ENCODE measurements at places on chromosomes 5 and 9.

DNA sequence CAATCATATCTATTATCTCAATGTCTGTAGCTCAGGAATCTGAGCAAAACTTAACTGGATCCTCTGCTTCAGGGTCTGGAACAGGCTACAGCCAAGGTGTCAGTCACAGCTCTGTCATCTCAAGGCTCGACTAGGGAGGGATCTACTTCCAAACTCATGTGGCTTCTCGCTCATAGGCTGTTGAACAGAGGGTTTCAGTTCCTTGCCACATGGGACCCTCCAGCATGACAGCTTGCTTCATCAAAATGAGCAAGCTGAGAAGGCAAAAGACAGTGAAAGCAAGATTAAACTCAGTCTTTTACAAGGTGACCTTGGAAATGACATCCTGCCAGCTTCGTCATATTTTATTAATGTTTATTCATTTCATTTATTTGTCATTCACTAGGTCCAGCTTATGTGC, 111.7 kb downstream of the GADD45G start:
- DNase-seq, result no peak

DNA sequence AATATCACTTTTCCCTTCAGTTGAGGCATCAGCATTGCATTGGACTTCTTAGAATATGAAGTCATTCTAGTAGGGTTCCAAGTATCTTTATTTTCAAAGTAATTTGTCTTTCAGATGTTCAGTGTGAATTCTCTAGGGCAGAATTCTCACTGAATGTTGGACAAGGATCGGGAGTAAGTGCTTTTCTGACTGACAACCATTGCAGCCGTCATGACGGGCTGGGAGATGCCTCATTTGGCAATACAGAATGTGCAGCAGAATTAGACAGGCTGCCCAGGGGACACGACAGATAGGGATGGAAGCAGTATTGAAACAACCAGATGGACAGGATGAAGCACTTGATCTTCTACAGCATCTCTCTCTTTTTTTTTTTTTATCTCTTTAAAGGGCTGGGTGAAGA, 129.0 kb downstream of the ICE1 start:
- DNase-seq, result no peak

GRCh38 chr5:178234750-178235587, 2.4 kb upstream of the PHYKPL start:
- peak; percentile 73 for DNase-seq

- no peak for DNase-seq
Observed at GRCh38 chr9:16013366-16013765, 460.5 kb downstream of the CCDC171 start.

GRCh38 chr9:2029666-2030170, 14.6 kb downstream of the SMARCA2 start:
- DNase-seq, result no peak

- DNase-seq, result no peak
Observed at GRCh38 chr9:127426756-127427155, 2.6 kb downstream of the ZNF79 start.

DNA sequence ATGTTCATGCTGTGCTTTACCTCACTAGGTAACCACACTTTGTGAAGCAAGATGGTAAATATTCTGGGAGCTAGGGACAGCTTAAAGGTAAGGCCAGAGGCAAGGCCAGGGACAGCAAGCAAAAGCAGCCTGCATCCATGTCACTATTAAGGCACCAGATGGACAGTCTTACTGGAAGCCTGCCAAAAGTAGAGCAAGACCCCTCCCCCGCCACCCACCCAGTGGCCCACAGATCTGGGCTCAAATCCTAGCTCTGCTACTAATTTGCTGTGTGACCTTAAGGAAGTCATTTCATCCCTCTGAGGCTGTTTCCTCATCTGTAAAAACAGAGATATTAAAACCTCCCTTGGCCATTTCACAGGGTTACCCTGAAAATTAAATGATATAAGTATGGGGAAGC, 13.2 kb upstream of the ERMP1 start:
- DNase-seq, result no peak

- DNase-seq, result no peak
Observed at GRCh38 chr5:133830281-133830680, 138.1 kb downstream of the C5orf15 start.

DNA sequence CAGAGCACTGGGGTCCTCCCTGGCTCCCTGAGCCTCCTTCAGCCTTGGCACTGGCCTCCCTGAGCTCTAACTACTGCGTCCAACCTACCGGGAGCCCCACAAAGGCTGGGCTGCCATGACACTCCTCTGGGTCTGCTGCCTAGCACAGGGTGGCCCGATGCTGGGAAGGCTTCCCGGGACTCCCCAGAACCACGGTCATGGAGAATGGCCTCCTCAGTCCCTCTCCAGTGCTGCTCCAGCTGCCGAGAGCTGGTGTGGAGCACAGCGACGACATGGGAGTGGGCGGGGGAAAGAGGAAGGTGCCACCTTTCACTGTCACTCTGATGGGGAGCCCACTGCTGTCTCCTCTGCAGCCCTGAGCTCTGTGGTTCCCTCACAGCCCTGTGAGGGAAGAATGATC, 61.5 kb upstream of the RNF130 start:
- DNase-seq, result no peak

GRCh38 chr5:66710557-66711088, 114.4 kb downstream of the MAST4 start:
- DNase-seq, result no peak

GRCh38 chr9:87686520-87687090, 39.3 kb upstream of the CTSL start:
- no peak for DNase-seq

GRCh38 chr5:63697811-63698210, 264.4 kb downstream of the HTR1A start:
- DNase-seq, result no peak

GRCh38 chr9:82252116-82252515, 263.5 kb downstream of the SPATA31D1 start:
- no peak for DNase-seq

DNA sequence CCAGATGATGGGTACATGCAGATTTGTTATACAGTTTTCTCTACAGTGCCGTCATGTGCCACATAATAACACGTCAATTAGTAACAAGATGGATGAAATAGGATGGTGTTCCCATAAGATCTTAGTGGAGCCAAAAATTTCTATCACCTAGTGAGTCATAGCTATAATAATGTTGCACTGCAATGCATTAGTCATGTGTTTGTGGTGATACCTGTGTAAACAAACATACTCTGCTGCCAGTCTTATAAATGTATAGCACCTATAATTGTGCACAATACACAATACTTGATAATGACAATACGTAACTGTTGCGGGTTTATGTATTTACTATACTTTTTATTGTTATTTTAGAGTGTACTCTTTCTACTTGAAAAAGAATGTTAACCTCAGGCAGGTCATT, 865.4 kb downstream of the MAT2B start:
- DNase-seq, result no peak

DNA sequence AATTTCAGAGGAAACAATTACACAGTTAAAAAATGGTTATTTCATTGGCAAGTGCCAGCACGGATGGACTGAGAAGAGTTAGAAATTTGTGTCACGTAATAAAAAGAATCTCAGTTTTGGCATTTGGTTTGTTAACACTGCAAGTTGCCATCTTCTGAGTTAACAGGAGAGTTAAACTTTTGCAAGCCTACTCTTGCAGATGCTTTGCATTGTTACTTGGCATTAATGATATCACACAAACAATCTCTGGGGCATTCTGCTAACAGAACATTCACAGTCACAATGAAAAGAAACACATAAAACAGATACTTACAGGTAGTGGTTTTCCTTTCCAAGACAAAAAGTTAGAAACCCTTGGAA, 647 bp downstream of the FREM1 start:
- no peak for DNase-seq

- DNase-seq, result no peak
Observed at GRCh38 chr9:9142001-9142400, 1342.4 kb upstream of the DMAC1 start.

DNA sequence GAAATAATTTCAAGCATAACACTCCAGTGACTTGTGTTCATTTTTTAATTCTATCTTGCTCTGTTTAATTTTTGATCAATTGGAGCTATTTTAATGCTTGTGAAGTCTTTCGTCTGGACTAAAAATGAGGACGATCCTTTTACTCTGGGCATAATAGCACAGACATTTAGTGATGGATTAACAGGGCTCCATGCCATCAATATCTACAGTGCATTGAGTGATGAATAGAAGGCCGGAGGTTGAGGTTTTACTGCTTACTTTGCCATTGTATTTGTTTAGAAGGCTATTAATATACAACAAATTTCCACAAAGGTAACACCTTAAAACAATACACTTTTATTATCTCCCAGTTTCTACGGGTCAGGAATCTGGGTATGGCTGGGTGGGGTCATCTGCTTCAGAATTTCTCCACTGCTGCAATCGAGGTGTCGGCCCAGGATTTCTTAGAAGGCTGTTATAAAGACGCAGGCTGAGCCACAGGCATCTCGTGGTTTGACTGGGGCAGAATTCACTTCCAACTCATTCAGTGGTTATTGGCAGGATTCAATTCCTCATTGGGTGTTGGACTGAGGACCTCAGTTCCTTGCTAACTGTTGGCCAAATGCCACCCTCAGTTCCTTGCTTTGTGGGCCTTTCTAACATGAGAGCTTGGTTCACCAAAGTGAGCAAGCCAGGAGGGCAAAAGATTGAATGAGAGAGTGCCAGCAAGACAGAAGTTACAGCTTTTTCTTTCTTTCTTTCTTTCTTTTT, 265.4 kb upstream of the VLDLR start:
- DNase-seq, result no peak

DNA sequence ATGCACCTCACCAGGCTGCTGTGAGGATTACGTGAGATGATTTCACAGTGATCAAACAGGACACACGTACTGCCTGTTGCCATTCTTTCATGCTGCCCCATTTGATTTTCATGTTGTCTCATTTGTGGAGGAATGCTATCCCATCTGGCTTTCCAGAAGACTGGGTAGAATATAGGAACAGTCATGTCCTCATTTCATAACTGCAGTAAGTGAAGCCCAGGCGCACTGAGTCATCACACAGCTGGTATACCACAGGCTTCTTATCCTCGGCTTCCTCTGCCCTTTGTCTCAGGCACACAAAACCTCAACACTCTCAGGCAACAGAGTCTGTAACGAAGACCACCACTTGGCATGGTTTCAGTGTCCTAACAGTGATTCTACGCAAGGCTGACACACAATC, 62.3 kb downstream of the LHFPL2 start:
- DNase-seq, result no peak

- no peak for DNase-seq
Observed at GRCh38 chr9:37508135-37508833, 22.5 kb downstream of the POLR1E start.

GRCh38 chr5:160325716-160326115, 13.4 kb upstream of the CCNJL start:
- DNase-seq, result no peak

- DNase-seq, result no peak
Observed at GRCh38 chr5:170885256-170885655, 23.4 kb downstream of the RANBP17 start.

- no peak for DNase-seq
Observed at GRCh38 chr5:134432174-134432573, 20.5 kb upstream of the CDKN2AIPNL start.

GRCh38 chr5:141560151-141560550, 58.6 kb downstream of the DIAPH1 start:
- no peak for DNase-seq

- no peak for DNase-seq
Observed at GRCh38 chr5:159263569-159263905, 447 bp downstream of the UBLCP1 start.

- DNase-seq, result no peak
Observed at GRCh38 chr5:157384971-157385709, 74.9 kb upstream of the NIPAL4 start.

- DNase-seq, result peak; percentile 26
Observed at GRCh38 chr9:101737705-101738565, 512 bp downstream of the GRIN3A start.

DNA sequence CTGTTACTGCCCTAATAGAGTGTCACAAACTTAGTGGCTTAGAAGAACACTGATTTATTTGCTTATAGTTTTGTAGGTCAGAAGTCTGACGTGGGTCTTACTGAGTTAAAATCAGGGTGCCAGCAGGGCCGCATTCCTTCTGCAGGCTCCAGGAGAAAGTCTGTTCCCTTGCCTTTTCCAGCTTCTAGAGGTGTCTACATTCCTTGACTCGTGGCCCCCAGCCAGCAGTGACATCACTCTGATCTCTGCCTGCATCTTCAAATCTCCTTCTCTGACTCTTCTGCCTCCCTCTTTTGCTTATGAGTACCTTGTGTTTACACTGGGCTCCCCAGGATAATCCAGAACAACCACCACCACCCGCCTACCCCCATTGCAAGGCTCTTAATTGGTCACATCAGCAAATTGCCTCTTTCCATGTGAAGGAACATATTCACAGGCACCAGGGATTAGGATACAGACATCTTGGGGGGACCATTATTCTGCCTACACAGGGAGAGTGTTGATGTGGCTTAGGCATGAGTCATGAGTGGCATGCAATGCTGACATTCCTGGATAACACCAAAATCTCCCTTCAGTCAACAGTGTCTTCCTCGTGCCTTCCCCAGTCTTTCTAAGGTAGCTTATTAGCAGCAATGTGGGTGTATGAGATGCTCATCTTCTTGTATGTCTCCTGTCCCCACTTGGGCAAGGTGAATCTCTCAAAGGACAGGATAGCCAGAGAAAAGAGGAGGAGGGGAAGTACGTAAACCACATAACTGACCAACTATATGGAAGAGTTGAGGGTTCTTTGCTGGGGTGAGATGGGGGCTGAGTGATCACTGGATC, 24.4 kb downstream of the CYFIP2 start:
- DNase-seq, result no peak

GRCh38 chr5:40615586-40616170, 64.0 kb upstream of the PTGER4 start:
- no peak for DNase-seq

DNA sequence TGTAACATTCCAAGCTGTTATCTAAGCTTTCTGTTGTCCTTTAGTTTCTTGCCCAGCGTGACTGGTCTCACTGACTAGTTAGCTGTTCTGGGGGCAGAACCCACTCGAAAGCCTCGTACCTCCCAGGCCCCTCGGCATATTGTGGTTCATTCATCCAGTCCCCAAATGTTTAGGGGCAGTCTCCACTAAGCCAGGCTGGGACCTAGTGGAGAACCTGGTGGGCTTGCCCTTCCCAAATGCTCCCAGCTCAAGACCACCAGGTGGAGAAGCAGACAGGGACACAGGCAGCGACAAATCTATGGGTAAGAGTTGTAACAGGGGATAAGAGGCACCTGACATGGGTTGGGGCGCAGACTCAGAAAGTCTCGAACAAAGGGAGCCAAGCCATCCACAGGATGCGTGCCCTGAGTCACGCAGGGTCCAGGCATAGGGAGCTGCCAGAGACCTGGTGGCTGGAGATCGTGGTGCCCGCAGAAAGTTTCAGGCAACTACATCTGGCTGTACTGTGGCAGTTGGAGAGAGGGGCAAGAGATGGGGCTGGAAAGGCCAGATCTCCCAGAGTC, 851 bp upstream of the EEIG1 start:
- no peak for DNase-seq

GRCh38 chr5:55713871-55714270, 1.7 kb upstream of the SLC38A9 start:
- no peak for DNase-seq

- no peak for DNase-seq
Observed at GRCh38 chr9:73962792-73963191, 534.3 kb upstream of the RORB start.

GRCh38 chr5:98709681-98710080, 63.8 kb upstream of the RGMB start:
- DNase-seq, result no peak

GRCh38 chr5:10634562-10634961, 70.7 kb downstream of the ANKRD33B start:
- no peak for DNase-seq

Measured in progenitor cell of endocrine pancreas (in vitro differentiated cells).